ENCODE measurements at places on chromosomes 13 and 19.
A peak's percentile ranks its signal among the peaks of the same experiment; 100 is the strongest.

- DNase-seq, result no peak
Observed at GRCh38 chr13:30877335-30877734, 28.7 kb upstream of the MEDAG start.

DNA sequence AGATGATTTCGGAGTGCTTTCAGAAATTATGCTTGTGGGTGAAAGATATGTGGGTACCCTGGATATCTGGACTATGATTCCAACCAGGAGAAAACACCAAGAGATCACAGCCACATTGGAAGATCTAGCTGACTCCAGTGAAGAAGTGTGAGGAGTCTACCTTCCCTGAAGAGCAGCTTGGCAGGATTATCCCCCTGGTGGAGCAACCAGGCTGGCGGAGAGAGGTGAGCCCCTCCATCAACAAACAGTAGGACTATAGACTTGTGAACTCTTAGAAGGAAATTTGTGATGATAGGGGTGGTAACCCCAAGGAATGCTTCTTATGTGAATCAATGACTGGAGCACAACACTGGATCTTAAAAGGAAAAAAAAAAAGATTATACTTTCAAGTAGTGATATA, 47.8 kb upstream of the DIAPH3 start:
- DNase-seq, result no peak

DNA sequence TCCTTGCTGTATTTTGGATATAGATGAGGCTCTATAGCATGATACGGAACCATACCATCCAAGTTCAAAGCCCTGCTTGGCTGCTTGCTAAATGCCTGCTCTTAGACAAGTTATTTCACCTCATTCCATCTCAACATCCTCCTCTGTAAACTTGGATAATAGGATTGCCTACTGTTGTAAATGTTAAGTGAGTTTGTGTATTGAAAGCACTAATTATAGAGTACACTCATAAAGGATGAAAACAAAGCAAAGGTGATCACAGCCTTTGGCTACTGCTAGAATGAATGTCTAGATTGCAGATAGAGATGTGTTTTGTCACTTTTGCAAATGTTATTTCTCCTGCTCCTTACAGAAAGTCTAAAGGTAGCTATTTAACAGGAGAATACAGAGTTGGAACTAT, 34.3 kb upstream of the STARD13 start:
- DNase-seq, result no peak

- no peak for DNase-seq
Observed at GRCh38 chr13:93670866-93671265, 444.3 kb downstream of the GPC6 start.

GRCh38 chr13:96172066-96172465, 82.2 kb downstream of the HS6ST3 start:
- no peak for DNase-seq

GRCh38 chr19:12933287-12934072, at the start of gene FARSA:
Gene FARSA (minus strand): TSS chr19:12933711. CDS start chr19:12933696, 15 bp downstream.
- peak; percentile 96 for DNase-seq

DNA sequence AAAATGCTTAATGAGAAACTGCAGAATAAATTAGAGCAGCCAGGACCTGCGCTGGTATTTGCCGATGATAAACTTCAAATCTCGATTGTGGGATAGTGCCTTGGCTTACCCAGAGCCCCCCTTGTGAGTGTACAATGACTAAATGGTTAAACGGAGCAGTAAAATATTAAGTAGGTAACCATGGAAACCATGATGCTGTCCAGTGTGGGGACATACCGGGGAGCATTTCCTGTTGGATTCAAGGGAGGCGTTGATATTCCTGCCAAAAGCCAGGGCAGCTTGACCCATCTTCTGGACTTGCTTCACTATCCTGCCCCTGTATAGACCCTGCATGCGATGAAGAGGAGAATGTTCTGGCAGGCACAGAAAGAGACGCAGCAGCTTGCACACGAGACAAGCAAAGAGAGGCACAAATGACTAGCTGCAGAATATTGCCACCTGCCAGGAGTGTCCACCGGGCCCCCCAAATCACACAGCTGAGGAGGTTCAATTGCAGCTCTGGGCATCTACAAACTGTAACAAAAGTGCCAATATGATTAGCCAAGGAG, 255.3 kb upstream of the TSHZ3 start:
- DNase-seq, result no peak

GRCh38 chr13:66655847-66656454, 574.2 kb downstream of the PCDH9 start:
- DNase-seq, result no peak

DNA sequence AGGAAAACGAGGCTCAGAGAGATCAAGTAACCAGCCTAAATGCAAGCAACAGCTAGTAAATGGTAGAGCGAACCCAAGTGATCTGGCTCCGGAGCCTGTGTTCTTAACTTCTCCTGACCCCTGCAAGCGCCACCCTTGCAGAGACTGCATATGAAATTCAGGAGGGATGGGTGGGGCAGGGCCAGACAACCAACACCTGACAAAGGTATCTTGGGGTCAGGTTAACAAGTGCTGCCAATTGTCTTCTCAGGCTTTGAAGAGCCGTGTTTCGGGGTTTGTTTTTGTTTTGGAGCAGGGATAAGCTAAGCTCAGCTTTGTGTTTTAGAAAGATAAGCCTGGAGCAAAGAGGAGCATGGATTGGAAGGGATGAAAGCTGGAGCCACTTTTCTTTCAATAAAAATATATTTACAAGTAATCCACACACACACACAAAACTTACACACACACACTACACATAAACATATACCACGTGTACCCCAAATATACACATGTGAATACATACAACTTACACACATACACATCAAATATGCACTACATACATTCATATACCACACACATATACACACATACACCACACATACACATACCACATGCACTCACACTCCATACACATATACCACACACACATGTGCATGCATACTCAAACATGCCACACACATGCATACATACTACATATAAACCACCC, 722.0 kb downstream of the DIAPH3 start:
- DNase-seq, result no peak

DNA sequence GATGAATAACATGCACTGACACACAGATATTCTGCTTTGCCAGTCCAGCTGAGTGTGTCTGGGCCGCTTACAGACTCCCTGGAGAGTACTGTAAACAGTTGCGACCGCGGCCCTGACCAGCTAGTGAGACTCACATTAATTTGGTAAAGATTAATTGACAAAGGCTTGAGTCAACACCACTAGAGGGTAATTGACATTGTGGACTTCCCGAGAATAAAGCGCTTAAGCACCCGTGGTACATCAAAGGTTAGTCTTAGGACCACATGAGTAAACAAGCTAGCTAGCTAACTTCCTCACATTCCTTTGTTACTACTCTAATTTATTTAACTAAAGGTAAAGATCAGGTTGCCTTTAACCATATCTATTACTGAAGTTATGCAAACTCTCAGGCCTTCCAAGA, 624.4 kb upstream of the ARGLU1 start:
- no peak for DNase-seq

DNA sequence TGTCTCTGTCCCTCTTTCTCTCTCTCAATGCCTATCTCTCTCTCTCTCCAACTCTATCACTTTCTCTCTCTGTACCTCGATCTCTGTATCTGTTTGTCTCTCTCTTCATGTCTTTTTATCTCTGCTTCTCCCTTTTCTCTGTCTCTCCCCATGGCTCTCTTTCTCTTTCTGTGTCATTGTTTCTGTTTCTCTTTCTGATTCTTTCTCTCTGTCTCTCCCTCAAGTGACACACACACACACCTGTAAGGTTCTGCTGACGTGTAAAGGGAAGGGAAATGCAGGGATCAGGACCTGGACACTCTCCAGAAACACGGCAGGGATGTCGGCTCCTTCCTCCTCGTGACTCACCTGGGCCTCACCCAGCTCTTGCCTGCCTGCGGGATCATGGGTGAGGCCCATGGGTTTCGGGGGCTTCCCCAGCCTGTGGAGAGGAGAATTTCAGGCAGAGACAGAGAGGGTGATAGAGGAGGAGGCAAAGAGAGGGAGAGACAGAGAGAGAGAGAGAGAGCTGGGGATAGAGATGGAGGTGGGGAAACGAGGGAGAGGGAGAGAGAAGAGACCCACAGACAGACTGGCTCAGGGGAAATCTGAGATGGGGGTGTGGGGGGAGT, 5.4 kb upstream of the PLAUR start:
- DNase-seq, result no peak

DNA sequence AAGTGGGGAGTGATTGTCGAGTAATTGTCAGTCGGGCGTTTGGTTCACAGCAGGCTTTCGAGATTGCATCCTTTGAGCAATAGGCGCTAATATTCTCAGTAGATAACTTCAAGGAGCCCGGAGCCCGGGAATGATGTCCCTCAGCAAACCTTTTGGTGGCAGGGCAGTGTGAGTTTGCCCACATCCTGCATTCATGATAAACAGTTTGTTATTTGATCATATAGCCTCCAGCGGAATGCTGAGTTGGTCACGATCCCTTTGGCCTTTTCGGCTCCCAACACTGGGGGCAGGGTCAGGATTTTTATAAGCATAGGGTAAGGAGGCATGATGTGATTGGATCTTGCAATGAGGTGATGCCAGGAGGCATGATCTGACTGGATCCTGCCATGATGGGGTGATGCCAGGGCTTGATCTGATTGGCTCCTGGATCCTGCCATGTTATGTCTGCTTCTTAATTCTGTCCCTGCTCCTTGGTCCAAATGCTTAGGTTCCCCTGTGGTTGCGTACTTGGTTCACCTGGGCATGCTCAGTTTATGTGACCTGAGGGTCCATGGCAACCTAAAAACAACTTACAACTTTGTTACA, 38.2 kb upstream of the IGSF23 start:
- no peak for DNase-seq

DNA sequence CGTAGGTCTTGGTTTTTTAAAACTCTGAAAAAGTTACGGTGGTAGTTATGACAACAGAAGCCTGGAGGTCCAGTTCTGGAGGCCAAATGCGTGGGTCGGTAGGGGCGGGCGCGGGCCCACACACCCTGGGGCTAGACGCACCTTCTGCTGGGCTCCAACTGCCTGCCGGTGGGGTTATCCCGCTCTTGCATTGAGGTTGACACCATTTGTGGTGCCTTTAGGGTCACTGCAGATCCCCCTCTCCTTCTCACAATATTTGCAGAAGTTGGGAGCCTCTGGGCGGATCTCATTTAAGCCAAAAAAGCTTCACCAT, 81.6 kb downstream of the CHST8 start:
- peak; percentile 32 for DNase-seq

- no peak for DNase-seq
Observed at GRCh38 chr19:29079356-29080032, 133.5 kb downstream of the UQCRFS1 start.

DNA sequence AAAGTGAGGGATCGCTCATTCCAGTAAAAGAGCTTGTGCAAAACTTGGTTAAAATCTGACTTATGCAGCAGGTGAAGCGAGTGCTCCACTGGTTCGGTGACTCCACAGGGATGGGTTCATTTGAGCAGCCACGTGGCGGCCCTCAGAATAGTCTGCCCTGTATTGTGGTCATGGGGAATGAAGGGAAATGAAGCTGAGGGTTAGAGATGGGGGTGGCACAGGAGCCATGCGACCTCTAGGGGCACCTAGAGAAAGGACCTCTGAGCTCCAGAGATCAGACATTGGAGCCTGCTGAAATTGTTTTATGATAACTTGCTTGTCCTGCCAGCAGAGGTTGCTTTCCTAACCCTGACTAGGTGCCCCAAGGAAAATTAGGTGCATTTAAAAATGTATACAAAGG, 26.6 kb downstream of the CBY2 start:
- DNase-seq, result no peak

GRCh38 chr19:6705931-6706632, 14.4 kb downstream of the C3 start:
- peak; percentile 46 for DNase-seq

- DNase-seq, result no peak
Observed at GRCh38 chr13:111007209-111007608, 92.3 kb upstream of the ANKRD10 start.

- peak; percentile 92 for DNase-seq
Observed at GRCh38 chr19:43755256-43755801, 567 bp upstream of the SMG9 start.

GRCh38 chr19:27691991-27692390, 1521.0 kb downstream of the UQCRFS1 start:
- no peak for DNase-seq

- peak; percentile 67 for DNase-seq
Observed at GRCh38 chr19:29672933-29673336, 7.7 kb downstream of the PLEKHF1 start.

- DNase-seq, result peak; percentile 89
Observed at GRCh38 chr19:52535771-52536447, 8.4 kb downstream of the ZNF808 start.

GRCh38 chr13:111017755-111018459, 97.2 kb upstream of the ARHGEF7 start:
- DNase-seq, result no peak

DNA sequence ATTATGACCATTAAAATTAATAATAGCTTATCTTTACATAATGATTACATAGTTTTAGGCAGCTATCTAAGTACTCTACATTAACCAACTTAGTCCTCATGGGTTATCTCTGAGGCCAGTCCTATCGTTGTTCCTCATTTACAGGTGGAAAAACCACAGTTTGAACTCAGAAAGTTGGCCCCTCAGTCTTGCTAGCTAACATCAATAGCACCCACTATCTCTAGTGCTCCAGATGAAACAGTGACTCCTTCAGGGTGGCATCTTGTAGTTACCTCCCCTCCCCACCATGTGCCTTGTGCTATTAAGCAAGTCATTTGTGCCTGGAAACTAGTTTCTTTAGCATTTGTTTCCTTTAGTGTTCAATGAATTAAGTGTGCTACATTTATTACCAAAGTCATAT, 1086.7 kb downstream of the EFNB2 start:
- no peak for DNase-seq

DNA sequence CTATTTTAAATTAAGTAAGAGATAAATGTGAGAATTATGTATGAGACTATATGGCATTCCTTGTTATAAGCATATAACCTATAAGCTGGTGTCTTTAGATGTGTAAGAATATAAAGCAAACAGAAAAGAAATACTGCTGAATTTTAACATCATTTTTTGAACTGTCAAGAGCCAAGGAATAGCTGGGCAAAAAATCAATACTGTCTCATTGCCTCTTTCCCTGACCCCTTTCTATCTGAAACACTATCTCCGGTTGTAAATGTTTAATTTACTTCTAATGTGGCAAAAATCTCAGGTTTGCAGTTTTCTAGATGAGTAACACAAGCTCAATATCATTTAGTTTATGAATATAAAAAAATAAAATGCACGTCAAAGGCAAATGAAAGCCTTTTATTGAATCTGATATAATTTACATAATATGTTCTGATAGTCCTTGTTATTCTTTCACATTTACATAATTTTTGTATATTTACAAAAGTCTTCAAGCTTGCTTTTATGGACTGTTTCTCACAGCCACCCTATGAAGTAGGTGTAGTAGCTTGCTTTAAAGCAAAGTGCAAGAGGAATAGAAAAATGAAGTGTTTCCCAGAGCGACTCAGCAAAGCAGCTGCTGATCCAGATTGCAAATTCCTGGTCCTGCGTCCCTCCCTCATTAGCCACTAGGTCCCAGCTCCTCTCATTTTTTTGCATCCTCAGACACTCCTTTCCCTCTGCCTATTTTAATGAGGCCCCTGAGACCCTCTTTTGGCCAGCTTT, 188.2 kb upstream of the RFC3 start:
- no peak for DNase-seq

GRCh38 chr13:113746143-113746525, 12.9 kb upstream of the TMEM255B start:
- DNase-seq, result no peak

GRCh38 chr19:8601796-8602195, 8.7 kb downstream of the ADAMTS10 start:
- DNase-seq, result no peak

- peak; percentile 82 for DNase-seq
Observed at GRCh38 chr19:18233224-18233825, 7.1 kb upstream of the PDE4C start.

All from upper lobe of right lung (tissue), 1 donor.